ENCODE measurements at places on chromosomes 1 and 21.

- no peak for DNase-seq
Observed at GRCh38 chr1:113141650-113142473, 68.9 kb downstream of the LRIG2 start.

- DNase-seq, result no peak
Observed at GRCh38 chr1:217331698-217332097, 299.2 kb downstream of the GPATCH2 start.

GRCh38 chr1:164559342-164560051 lies 513 bp downstream of the PBX1 start:
- no peak for DNase-seq

GRCh38 chr1:230549625-230550024 lies 92.7 kb upstream of the COG2 start:
- DNase-seq, result no peak

DNA sequence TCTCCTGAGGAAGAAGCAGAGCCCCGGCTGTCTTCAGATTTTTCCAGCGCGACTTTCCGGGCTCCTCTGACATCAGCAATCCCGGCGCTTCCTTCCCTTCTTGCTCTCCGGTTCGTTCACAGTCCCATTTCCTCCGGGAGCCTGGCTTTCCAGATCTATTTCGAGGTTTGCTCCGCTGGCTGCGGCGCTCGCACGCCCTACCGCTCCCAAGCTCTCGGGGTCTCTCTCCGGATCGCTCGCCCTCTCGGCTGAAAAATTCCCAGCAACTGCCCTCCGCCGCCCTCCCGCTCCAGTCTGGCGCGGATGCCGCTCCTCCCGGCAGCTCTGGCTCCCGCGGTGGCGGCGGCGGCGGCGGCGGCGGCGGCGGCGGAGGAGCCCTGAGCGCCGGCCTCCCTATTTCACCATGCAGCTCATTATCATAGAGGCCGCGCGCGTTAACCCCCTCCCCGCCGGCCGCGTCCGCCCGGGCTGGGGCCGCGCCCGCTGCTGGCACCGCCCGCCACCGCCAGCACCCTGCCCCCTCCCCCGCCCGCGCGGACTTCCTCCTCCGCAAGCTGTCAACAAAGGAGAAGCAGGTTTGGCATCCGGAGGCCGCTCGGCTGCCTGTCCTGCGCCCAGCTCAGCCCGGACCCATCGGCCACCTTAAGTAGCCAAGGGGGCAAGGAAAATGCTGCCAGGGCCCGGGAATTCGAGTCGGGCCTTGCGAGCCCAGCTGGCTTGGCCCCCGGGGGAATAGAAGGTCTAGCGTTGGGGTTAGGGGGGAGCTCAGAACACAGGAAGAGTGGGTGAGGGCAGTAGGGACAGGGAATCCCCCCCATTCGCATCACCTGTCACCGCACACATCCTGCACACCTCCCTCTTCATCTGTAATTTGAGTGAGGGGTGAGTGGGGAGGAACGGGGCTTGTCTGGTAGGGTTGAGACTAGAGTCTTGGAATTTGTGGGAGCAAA lies at the start of gene PLXNA2:
TSS of gene PLXNA2 (minus strand) at position 418 of the 950 bp plus-strand sequence. CDS start 26,462 bp downstream, outside the sequence.
- DNase-seq, result peak; percentile 69

- DNase-seq, result peak; percentile 56
Observed at GRCh38 chr1:24586970-24587820, 31.3 kb downstream of the NCMAP start.
